ENCODE measurements at places on chromosomes 13 and 19.

DNA sequence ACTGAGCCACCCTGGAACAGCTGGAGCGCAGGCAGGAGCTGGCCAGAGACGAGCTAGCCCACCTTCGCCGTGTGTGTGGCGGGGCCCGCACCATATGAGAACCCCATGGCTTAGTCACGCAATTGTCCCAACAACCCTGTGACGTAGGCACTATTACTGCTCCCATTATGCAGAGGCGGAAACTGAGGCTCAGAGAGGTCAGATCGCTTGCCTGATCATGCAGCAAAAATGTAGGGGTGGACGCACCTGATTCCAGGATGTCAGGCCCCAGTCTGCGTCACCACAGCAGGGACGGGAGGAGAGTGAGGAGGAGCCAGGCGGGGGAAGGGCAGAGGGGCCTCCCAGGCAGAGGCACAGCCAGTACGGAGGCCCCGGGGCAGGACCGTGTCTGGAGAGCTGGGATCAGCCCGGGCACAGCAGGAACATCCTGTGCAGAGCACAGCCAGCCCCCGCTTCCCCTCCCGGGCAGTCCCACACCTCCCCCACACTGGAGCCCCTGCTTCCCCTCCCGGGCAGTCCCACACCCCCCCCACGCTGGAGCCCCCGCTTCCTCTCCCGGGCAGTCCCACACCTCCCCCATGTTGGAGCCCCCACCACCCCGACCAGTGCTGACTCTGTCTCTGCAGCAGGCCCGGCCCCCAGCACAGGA is 16.7 kb downstream of the PIP5K1C start:
- DNase-seq: no peak

GRCh38 chr13:49791315-49791710 is 1.2 kb downstream of the KPNA3 start:
- no peak for DNase-seq

- DNase-seq: no peak
Measured at GRCh38 chr19:7373862-7374261, 25.1 kb downstream of the ARHGEF18 start.

DNA sequence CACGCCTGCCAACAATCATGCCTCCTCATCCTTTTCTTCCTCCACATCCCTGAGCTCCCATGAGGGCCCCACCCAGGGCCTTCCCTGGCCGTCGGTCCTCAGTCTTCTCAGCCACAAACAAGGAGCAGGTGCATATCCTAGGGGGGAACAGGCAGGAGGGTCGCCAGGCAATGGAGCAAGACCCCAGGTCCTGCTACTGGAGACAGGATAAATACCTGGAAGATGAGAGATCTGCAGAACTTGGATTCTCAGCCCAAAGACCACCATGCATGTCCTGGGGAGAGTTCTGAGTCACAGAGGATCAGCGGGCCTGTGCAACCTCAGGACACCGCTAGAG is 344.7 kb upstream of the TSHZ3 start:
- no peak for DNase-seq

DNA sequence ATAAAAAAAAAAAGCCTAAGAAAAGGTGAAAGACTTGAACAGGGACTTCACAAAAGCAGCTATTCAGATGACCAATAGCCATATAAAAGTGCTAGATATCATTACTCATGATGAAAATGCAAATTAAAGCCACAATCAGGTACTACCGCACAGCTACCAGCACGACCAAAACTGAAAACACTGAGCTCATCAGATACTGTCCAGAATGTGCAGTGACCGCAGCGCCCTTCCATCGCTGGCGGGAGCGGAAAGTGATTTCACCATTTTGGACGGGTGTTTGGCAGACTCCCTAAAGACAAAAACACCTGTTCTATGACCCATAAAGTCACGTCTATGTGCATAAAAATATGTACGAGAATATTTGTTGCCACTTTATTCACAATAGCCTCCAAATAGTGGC is 60.7 kb downstream of the SLC6A16 start:
- DNase-seq: no peak
